ENCODE measurements at places on chromosomes 1 and 21.

DNA sequence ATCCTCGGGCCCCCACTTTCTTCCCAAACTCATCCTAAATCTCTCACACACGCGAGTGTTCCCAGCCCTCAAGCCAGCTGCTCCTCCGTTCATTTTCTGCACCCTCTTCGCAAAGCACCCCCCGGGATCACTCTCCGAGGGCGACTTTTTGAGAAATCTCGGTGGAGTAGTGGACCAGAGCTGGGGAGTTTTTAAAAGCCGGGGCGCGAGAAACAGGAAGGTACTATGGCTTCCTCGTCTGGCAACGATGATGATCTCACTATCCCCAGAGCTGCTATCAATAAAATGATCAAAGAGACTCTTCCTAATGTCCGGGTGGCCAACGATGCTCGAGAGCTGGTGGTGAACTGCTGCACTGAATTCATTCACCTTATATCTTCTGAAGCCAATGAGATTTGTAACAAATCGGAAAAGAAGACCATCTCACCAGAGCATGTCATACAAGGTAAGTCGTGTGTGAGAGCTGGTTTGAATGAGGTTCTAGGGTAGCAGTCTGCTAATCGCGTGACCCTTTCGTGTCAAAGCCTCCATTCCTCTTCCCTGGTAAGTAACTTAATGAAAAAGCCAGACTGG lies 800 bp downstream of the DR1 start:
- DNase-seq: peak; percentile 59

- DNase-seq: no peak
These were observed 36.5 kb downstream of the YY1AP1 start for GRCh38 chr1:155651861-155652661.

GRCh38 chr1:12229386-12229834 lies 420 bp upstream of the VPS13D start:
- DNase-seq: no peak

DNA sequence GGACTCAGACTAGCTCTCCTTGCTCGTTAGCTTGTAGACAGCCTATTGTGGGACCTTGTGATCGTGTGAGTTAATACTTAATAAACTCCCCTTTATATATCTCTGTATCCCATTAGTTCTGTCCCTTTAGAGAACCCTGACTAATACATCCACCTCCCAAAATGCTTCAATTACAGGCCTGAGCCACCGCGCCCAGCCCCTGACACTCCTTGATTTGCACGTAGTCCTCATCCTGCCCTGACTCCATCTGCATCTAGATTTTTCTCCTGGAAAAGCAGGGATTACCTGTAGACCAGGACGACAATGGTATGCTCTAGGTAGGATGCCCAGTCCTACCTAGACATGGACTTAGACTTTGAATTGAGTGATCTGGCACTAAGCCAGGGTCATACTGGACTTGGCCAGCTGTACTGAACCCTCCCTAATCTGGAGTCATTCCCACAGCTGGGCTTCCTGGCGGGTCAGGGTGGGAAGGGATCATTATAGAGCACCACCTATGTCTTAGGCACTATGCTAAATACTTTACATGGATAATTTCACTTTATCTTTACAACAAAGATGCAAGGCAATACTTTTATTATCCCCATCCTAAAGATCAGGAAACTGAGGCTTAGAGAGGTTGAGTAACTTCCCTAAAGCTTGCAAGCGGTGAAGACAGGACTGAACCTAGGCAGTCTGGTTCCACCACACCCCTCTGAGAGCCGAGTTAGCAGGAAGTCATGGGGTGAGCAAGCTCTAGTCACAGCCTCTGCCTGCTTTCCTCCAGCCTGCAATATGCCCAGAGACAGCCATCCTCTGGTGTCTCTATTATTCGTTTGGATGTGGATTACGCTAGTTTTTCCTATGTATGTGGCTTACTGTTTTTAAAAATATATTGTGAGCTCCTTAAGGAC lies 89.4 kb downstream of the DTL start:
- no peak for DNase-seq

GRCh38 chr1:185539277-185539943 lies 194.8 kb upstream of the HMCN1 start:
- DNase-seq: no peak

DNA sequence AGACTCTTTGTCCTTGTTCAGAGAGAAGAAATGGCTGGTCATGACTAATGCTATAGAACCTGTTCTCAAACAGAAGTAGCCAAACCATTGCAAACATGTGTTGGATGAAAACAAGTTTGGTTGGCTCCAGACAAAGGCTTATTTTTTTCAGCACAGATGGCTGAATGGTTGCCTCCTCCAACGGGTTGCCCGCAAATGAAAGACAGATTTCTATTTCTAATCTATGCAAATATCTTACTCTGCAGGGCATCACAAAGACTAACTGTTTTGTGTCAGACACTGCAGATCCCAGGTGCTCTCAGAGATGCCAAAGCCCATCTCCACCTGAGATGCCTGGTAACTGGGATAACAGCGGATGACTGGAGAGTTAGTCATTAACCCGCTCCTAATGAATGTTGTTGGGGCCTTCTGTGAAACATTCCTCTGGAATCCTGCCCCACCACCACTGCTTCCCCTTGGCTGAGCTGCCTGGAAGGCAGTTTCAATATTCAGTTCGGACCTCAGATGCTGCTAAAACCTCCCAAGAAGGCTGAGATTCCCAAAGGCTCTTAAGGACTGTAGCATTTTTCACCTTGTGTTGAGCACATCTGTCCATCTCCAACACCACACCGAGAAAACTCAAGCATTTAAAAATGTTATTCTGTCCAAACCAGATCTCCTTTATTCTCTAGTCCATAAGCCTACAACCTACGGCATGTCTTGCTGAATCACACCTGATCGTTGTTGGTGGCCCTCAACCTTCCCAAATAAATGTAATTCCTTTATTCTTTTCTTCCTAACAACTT lies 104.4 kb downstream of the PTPN14 start:
- DNase-seq: no peak

- no peak for DNase-seq
These were observed 118.8 kb upstream of the PALMD start for GRCh38 chr1:99527078-99527477.

- no peak for DNase-seq
These were observed 67.7 kb upstream of the MPC2 start for GRCh38 chr1:168004531-168004930.

GRCh38 chr1:154716011-154716410 lies 108.0 kb upstream of the ADAR start:
- no peak for DNase-seq

- no peak for DNase-seq
These were observed 10.0 kb downstream of the URB2 start for GRCh38 chr1:229636042-229636441.

DNA sequence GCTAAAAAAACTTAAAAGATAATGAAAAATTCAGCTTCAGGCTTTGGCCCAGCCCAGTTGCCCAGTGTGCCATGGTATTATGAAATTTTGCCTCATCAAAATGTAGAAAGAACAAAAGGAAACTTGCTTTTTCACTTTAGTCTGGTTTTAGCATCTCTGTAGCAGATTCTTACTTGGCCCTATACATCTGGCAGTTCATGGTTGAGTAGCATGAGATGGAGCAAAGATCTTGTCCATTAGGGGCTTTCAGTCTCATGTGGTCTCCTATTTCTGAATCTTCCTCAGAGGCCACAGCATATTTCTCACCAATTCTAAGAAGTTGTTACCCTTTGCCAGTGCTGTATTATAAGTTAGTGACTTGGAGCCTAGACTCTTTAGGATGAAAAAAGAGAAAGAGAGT lies 58.5 kb downstream of the ATP2B4 start:
- no peak for DNase-seq

- no peak for DNase-seq
These were observed 24.8 kb downstream of the TM2D1 start for GRCh38 chr1:61699911-61700851.

- DNase-seq: no peak
These were observed 28.2 kb downstream of the CTNNBIP1 start for GRCh38 chr1:9881838-9882249.

DNA sequence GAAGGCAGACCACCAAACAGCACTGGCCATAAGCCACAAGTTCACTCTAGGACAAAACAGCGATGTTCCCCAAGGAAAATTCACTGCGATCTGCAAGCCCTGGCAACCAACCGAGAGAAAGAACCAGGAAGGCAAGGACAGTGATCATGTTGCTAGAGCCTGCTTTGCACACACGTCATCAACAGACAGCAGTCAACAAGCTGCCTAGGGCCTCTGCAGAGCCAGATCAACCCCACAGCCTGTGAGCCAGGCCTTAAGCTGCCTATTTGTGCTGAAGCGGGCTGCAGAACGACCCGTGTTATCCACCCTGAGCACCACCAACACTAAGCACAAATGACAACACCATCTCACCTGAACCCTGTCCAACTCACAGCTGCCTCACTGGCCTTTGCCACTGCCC lies 6.2 kb upstream of the YRDC start:
- DNase-seq: no peak

DNA sequence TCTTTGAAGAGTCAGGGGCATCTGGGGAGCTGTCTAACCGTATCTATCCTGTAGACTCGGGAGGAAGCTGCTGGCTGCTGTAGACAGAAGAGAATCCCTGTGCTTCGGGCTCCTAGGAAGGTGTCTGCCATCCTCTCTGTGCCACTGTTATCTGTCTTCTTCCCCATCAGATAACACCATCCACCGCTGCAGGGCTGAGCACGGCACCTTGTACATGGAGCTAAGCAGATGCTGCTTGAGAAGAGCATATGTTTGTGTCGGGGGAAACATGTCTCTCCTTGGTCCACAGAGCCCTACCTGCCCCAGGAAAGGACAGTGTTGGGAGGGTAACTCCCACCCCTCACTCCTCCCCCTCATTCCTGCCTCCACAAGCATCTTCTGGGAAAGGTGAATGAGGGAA lies 1.4 kb upstream of the MAPKAPK2 start:
- no peak for DNase-seq

GRCh38 chr1:5874416-5875110 lies 117.7 kb downstream of the NPHP4 start:
- DNase-seq: no peak

GRCh38 chr1:110160538-110161100 lies 10.3 kb downstream of the SLC6A17 start:
- no peak for DNase-seq

DNA sequence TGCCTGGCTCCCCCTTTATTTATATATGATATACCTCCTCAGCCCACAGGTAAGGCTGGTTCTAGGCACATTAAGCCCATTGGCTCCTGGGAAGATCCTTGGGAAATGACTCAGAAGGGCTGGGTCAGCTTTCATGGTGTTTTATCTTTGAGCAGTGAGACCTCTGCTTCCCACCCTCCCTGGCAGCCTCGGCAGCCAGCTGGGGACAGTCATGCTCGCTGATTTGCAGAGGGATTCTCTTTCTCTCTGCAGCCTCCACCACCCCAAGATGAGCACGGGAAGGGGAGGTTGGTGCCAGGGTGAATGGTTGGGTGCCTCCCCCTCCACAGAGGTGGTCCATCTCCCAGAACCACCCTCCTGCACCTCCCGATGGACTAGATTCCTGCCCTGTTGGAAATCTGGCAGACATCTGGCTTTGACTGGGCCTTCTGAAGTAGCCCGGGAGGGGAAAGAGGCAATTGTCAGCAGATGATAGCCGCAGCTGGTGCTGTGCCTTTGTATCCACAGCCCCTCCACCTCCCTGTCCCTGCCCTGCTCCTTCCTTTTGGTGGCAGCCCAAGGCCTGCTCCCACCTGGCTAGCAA lies 24.6 kb downstream of the IER5 start:
- DNase-seq: no peak

GRCh38 chr21:42564561-42564971 lies 50.9 kb downstream of the SLC37A1 start:
- DNase-seq: no peak

DNA sequence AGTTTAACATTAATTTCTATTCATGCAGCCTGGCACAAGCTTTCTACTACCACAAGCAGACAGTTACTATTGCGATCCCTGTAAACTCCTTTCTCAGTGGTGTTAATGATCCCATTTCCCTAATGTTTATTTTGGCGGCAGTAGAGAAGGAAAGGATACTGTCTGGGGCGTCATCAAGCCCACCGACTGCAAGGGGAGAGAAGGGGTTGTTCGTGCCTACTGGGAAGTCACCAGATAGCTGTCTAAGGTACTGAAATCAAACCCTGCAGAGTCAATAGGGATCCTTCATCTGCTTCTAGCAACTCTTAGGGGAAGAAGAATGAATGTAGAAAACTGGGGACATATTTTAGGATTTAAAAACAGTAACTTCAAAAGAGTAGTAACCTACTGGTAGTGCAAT lies 95.2 kb upstream of the ADAR start:
- no peak for DNase-seq
